ENCODE measurements at places on chromosomes 4 and X.
A peak's percentile ranks its signal among the peaks of the same experiment; 100 is the strongest.

- no peak for DNase-seq
Observed at GRCh38 chrX:11117745-11118144, 6.6 kb downstream of the HCCS start.

GRCh38 chr4:117801756-117802155 lies 232.5 kb upstream of the NDST3 start:
- DNase-seq = no peak

DNA sequence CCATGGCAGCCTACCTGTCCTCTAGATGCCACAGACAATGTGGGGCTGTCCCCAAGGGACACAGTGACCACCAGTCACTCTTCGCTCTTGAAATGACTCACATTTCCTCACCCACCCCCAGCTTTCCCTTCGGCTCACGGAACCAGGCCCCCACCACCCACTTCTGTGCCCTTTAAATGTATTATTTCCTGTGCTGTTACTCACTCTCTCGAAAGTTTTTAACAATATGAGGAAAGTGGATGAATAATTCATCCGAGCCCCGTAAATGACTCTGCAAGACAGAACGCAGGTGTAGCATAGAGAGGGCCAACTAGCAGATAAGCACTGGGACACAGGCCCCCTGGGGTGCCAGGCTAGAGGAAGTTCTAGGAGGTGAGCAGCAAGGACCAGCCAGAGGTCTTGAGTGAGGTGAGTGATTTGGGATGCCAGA lies 179.5 kb upstream of the TBL1X start:
- DNase-seq = peak; percentile 60

DNA sequence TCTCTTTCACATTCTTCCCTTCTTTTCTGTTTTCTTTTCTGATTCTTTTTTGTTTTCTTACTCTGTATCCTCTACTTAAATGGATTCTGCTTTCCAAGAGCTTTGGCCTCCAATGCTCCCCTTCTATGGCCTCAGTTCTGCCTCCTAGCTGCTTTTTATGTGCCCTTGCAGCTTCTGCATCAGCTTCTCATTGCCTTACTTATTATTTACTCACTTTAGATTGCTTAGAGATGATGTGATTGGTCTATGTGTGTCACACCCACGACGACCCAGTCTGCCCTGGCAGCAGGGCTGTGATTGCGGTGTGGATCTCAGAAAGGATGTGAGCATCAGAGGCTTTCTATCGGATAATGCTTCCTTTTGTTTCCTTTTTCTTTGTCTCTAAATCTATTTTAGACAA lies 71.8 kb upstream of the SMARCA5 start:
- DNase-seq = no peak

Data from stimulated activated CD4-positive, alpha-beta T cell treated with anti-CD3 and anti-CD28 coated beads, Interleukin-4, amount 100 ng/mL, for 1 hour (primary cell).